ENCODE measurements at places on chromosomes 7 and 10.

DNA sequence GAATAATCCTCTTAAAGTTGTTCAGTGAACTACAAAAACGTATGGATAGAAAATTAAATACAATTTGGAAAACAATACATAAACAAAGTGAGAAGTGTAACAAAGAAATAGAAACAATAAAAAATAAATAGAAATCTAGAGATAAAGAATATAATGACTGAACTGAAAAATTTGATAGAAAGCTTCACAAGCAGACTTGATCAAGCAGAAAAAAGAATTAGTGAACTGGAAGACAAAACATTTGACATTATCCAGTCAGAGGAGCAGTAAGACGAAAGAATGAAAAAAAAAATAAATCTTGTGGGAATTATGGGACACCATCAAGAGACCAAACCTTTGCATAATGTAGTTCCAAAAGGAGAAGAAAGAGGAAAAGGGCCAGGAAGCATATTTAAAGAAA is 32.4 kb upstream of the NPY start:
- DNase-seq = no peak

GRCh38 chr7:12764458-12764891 is 77.0 kb downstream of the ARL4A start:
- no peak for DNase-seq

- no peak for DNase-seq
Measured at GRCh38 chr7:1856888-1857441, 186.9 kb downstream of the ELFN1 start.

- DNase-seq = no peak
Measured at GRCh38 chr10:14645239-14645960, 129.3 kb downstream of the FAM107B start.

GRCh38 chr7:95630702-95631458 is 34.6 kb upstream of the PDK4 start:
- DNase-seq = no peak

DNA sequence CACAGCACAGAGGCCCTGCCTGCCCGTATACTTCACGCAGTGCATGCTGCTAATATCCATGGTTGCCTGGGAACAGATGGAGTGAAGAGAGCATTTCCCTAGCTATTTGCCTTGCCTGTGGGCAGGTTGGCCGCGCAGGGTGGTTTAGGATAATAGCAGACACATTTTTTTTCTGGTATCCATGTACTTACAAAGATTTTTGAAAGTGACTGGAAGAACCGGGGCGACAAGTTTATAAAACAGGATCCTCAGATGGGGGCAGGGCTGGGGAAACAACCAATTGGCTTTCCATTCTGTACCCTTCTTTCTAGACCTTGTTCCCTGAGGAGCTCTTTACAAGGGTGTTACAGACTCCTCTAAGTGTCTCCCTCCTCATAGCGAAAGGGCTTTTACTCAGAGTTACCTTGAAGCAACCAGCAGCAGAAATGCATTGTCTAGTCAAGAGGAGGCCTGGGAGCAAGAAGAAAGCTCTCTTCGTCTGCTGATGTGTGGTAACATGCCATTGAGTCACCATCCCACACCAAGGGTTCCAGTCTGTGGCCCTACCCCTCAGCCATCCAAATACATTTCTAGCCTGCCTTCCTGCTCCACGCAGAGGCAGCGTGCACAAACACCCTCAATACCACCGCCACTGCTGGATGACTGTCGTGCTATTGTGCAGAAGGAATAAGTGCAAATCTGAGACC is 31.5 kb downstream of the MTURN start:
- DNase-seq = no peak

DNA sequence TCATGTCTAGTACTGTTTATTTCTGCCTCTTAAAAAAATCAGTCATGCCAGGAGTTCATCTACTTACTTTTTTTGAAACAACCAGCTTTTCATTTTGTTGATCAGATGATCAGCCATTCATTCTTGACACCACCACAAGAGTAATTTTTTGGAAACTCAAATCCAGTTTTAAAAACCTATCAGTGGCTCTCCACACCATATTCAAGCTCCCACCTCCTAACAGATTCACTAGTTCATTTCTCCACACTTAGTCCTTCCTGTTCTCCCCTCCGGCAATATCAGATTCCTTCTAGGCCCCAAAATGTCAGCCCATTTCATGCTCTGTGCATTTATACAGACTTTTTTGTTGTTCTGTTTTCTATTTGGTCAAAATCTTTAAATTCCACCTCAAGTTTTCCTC is 341.6 kb downstream of the RNLS start:
- DNase-seq = no peak

DNA sequence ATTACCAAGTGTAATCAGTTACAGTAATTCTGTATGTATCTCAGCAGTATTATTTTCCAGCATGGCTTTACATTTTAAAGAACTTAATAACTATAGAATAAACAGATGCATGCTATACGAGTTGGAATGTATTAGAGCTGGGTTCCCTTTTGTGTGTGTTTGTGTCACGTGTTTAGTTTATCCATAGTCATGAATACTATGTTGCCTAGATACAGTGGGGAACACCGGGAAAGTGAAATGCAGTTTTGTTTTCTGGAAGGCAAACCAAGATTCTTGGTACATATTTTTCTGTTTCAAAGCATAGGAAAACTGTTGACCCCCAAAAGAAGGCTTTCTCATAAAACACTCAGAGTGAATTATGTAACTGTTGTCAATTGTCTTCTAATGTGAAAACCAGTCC is 119.0 kb downstream of the FANK1 start:
- no peak for DNase-seq

DNA sequence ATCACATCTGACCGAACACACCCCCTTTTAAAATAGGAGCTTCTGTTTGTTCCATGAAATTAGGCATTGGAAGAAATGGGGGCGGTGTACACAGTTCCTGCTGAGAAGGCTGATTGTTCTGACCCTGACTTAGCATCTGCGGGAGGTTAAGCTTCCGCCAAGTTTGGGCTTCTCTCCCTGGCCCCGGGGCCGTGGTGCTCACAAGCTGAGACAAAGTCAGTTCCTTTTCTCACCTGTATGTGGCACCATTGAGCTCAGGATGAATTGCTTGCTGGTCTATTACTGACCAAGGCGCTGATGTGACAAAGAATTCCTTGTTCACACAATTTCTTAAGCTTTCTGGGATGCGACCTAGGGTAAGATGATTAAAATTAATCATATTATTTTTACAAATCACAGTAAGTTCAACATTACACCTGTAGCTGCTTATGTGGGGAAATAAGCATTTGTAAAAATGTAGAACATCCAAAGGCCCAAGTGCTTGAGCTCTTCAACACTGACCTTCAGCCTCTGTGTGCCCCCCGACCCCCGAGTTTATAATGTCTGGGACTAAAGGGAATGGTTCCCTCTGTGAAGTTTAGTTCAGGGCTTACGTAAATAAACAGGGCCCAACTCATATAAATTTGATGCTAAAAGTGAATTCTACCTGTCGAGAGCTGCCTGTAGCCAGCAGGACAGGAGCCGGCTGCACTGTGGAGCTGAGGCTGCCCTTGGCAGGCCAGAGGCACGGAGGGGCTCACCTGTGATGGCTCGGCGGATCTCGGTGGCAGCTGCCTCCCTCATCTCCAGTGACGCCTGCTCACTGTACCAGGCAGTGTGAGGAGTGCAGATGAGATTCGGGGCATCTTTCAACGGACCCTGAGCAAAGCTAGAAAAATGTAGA is 50.8 kb downstream of the ZRANB1 start:
- DNase-seq = peak; percentile 14

- no peak for DNase-seq
Measured at GRCh38 chr10:129771991-129772431, 192.1 kb downstream of the EBF3 start.

DNA sequence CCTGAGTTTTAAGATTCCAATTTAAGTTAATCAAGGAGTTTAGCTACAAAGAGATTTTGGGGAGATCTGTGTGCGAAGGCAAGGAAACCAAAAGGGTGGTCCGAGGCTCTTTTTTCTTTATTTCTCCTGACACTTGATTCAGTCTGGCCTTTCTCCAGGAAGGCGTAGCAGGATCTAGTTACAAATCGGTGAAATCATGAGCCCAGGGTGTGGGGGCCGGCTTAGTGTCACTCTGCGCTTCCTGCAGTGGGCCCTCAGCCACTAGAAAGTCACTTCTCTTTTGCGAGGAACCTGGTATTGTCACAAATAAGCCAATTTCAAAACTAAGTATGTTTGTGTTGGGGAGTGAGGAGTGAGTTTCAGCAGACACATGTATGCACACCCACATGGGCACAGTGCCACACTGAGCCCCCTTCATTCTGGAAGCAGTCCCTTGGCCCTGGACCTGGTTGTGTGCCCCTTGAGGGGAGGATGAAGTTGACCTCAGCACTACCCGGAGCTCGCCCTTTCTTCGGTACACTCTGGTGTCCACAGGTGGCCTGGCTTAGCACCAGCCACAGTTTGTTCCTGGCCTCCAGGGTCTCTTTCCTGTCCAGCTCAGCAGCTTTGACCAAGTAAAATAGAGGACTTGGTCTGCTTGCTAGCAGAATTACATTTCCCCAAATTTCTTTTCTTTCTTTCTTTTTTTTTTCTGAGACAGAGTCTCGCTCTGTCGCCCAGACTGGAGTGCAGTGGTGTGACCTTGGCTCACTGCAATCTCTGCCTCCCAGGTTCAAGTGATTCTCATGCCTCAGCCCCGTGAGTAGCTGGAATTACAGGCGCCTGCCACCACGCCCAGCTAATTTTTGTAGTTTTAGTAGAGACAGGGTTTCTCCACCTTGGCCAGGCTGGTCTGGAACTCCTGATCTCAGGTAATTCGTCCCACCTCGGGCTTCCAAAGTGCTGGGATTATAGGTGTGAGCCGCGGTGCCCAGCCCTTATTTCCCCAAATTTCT is 84.0 kb upstream of the BTBD16 start:
- no peak for DNase-seq

DNA sequence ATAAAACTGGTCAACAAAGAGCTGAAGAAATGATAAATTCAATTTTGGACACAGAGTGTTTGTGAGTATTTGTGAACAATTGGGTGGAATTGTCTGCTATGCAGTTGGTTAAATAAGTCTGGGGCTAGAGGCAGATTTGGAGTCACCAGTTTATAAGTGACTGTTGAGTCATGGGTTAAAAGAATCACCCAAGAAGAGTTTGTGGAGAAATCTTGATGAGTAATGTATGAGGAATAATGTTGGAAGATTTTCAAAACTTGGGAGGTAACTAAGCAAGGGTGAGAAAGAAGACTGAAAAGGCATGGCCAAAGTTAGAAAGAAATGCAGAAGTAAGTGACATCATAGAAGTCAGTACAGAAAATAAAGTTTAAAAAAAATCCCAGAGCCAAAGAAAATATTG is 750.7 kb downstream of the MAGI2 start:
- DNase-seq = peak; percentile 73

- DNase-seq = no peak
Measured at GRCh38 chr10:89535171-89536012, at the start of gene SLC16A12. Gene SLC16A12, minus strand, starts transcription at chr10:89535594. Its CDS starts 73,016 bp downstream, at chr10:89462578.

- no peak for DNase-seq
Measured at GRCh38 chr10:113442336-113442735, 110.5 kb upstream of the HABP2 start.

DNA sequence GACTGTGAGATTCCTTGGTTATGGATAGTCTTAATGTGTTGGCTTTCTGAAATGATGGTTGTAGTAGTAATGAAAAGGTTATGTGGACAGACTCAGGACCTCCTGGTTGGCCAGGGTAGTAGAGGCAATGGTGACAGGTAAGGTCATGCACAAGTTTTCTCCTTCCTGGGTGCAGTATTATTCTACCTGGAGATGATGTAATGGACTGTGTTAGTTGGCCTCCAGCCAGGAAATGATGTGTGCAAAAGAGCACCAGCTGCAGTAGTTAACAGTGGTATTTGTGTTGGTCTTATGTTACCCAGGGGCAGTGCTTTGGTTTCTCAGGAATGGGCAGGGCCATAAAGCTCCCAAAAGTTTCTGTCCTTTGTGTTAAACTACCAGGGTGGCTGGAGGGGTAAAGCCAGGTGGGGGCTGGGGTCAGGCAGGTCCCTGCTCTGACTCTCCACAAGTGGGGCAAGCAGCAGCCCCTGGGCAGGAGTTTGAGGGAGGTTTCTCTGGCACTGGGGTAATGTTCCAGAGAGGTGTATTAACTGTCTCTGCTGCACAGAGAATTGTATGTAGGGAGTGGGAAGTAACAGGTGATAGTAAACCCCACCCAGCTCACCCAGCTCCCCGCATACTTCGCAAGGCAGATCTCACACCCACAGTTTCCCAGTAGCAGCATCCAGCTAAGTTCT is 36.3 kb downstream of the GPR22 start:
- peak; percentile 38 for DNase-seq

- DNase-seq = no peak
Measured at GRCh38 chr7:69827558-69827957, 229.3 kb downstream of the AUTS2 start.

GRCh38 chr7:80307227-80307856 is 172.7 kb downstream of the GNAI1 start:
- DNase-seq = no peak

GRCh38 chr10:56319386-56319785 is 41.7 kb downstream of the ZWINT start:
- peak; percentile 29 for DNase-seq

- no peak for DNase-seq
Measured at GRCh38 chr7:29363636-29364425, 169.3 kb downstream of the CHN2 start.

DNA sequence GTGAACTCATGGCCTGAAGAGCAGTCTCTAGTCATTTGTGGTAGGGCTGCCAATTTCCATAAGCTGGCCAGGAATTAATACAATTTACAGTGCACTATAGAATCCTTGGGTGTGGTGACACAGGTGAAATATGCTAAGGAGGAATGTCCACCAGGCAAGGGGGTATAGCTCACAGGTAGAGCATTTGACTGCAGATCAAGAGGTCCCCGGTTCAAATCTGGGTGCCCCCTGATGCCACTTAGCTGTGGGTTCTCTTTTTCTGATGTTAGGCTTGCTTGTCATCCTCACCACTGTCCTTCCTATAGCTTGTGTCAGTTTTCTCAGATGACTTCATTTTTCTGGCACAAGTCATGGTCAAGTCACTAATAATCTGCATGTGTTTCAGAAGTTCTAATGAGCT is 108.7 kb downstream of the ZNF467 start:
- no peak for DNase-seq

DNA sequence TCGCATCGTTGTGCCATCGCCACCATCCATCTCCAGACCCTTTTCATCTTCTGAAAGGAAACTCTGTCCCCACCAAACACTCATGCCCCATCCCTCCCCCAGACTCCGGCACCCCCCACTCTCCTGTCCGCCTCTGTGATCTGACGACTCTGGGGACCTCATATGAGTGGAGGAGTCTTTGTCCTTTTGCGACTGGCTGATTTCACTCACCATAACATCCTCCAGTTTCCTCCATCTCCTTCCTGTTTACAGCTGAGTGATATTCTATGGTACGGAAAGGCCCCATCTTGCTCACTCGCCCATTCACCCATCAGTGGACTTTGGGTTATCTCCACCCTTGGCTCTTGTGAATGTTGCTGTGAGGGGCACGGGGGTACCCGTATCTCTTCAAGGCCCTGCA is 11.8 kb upstream of the INSIG1 start:
- no peak for DNase-seq

GRCh38 chr7:72337390-72338167 is 74.6 kb downstream of the CALN1 start:
- DNase-seq = no peak
